Fibroblast of gingiva (primary cell): ENCODE measurements at places on chromosomes 5 and 9.
A peak's percentile ranks its signal among the peaks of the same experiment; 100 is the strongest.

GRCh38 chr5:96373381-96373733, 59.7 kb downstream of the PCSK1 start:
- DNase-seq: no peak

- no peak for DNase-seq
Measured at GRCh38 chr5:176774216-176775171, 35.9 kb upstream of the UNC5A start.

- DNase-seq: no peak
Measured at GRCh38 chr5:74239261-74239660, 401.3 kb downstream of the ENC1 start.

- DNase-seq: no peak
Measured at GRCh38 chr9:88775559-88775958, 215.7 kb upstream of the S1PR3 start.

DNA sequence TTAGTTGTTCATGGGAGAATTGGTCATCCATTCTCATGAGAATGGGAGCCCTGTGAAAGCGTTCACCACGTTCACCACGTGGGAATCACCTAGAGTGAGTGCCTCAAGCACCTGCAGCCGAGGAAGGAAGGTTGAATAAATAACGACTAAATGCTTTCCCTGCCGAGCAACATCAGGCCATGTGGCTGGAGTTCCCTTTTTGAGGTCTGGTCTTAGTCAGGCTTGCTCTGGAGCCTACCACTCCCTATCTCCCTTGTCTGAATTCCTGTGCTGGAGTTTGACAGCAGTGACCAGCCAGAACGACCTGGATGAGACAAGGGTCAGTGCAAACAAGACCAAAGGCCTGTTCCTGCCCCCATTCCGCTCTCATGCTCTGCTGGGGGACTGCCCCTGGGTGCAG, 28.5 kb downstream of the KCNMB1 start:
- no peak for DNase-seq

DNA sequence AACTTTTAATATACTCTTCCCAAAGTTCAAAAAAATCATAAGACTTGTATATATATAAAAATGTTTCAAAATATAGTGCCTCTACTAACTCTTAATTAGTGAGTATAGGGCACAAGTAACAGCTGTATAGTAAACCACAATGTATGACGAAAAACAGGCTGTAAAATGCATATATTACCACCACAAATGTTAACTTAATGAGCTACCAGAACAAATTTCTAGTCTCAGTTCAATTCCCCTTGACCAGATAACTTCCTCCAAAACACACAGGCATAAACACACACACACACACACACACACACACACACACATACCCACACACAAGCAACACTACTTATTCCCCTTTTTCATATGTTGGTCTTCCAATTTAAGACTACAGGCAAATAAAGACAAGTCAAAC, 78.8 kb downstream of the FBXL17 start:
- DNase-seq: no peak

GRCh38 chr5:52013523-52013922, 630.3 kb downstream of the ISL1 start:
- DNase-seq: no peak

DNA sequence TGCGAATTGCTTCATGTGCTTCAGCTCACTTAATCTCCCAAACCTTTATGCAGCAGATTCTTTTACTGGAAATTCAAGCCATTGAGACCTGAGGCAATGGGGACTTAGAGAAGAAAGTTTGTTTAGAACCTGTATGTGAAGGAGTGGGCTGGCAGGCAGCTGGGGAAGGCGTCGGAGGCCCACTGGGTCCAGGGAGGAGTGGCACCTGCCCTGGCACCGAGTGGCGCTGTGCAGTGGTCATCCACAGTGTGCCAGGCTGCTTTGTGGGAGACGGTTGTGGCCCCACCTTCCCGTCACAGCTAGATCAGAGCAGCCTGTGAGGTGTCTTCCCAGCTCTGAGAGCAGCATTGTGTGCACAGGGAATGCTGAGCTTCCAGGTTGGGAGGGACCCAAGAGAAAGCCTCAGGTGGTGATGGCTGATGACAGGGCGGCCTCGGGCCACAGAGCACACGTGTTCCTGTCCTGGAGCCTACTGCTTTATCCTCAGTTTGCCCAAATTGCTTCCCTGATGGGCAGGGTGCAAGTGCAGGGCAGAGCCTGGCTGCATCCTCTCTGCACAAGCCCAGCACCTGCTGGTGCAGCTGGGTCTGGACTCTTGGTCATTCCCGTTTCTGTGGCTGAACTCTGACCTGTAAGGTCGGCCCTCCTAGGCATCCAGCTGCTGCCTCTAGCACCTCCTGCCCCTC, 175.2 kb downstream of the CACNA1B start:
- DNase-seq: no peak

- no peak for DNase-seq
Measured at GRCh38 chr9:92181296-92181695, 66.1 kb upstream of the SPTLC1 start.

- DNase-seq: no peak
Measured at GRCh38 chr9:109437286-109437685, 60.8 kb downstream of the PTPN3 start.

GRCh38 chr5:60835554-60835953, 8.5 kb downstream of the ELOVL7 start:
- DNase-seq: no peak

DNA sequence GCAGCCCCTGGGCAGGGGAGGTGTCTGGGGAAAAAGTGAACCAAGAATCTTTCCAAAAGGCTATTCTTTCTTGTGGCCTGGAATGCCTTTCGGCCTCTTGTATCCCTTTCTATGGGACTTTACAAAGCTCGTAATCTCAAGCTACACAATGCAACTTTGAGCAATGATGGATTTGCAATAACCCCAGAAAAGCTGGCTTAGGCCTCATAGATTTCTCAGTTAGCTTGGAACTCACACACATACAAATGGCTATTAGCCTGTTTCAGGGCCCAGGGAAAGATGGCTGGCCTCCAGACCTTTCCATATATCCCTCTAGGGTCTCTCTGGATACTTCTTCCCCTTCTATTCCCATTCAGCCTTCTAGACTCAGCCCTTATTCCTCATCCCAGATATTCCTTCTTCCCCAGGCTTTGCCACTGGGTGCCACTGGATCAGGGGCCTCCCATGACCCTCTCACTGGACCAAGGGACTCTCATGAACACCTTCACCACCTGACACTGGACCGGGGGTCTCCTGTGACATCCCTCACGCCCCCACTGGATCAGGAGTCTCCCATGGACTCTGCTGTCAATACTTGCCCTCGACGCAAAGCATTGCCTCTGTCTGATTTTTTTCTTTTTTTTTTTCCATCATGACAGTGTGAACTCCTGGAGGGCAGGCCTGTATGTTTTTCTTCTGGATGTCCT, 59.5 kb downstream of the RAD23B start:
- no peak for DNase-seq

DNA sequence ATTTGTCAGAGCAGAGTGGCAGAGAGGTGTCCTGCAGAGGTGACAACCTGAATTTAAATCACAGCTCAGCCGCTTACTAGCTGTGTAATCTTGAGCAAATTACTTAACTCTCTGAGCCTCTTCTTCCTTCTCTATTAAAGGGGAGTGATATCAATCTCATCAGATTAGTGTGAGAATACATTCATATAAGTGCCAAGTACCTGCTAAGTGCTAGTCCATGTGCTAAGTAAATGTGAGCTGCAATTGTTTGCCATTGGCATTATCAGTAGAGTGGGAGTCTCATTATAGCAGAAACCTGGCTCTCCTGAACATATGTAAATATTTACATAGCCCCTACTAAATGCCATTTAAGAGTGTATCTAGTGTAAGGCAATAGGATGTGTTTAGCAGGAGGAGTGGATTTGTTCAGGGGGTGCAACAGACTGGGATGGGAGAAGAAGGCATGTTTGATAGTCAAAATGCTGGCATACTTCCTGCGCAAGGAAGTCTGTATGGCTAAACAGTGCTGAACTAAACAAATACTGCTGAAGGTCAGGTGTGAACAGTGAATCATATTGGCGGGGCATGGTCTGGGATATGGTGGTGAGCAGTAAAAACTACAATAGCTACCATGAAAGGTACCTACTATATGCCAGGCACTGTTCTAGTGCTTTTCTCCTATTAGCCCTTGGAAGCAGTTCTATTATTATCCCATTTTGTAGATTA, 74.5 kb downstream of the F2RL2 start:
- no peak for DNase-seq

- peak; percentile 41 for DNase-seq
Measured at GRCh38 chr5:41161271-41161670, 52.1 kb downstream of the C6 start.

DNA sequence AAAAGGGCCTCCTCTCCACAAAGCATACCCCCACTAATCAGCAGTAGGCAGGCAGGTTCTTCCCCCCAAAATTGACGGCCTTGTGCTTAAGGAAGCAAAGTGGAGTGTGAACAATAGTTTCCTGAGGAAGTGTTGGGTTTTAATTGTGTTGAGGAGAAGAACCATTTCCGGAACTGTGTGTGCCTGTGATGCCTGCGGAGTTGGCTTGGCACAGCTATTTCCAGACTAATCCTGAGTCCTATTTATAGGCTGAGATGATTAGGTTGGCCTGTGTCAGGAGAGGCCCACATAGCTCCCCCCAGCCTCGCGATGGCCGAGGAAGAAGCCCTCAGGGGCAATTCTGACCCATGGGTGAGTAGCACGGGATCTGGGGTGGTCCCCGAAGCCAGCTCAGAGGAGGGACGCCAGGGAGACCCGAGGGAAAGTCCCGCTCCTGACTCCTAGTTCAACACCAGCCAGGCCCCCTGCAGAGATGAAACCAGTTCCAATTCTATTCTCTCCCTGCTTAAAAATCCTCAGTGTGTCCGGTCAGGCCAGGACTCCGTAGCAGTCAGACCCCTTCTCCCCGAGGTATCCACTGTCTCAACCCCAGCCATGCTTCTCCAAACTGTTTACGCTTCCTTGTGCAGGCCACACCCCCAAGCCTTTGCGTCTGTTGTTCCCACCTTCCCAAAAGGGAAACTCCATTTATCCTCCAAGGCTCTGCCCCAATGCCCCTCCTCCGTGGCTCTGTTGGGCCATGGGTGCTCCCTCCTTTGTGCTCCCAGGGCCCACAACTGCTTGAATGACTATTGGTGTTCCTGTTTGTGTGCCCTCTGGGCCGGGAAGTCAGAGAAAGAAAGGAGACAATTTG, 18.1 kb downstream of the GSN start:
- DNase-seq: peak; percentile 81

GRCh38 chr9:72477930-72478518, 43.4 kb upstream of the TMC1 start:
- no peak for DNase-seq

DNA sequence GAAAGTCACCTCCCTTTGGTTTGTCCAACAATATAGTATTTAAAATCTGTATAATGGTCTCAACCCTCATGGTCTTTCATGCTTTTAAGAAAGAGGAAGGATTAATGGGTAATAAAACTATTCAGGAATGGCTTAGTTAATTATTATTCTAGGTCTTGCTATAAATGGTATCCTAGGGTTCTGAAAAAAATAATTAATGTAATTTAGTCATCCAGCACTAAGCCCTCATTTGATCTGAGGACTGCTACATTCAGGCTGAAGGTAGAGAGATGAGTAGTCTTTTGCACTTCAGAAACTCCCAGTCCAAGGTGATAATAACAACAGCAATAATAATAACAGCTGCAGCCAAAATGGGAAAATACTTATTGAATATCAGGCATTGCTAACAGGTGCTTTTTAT, 2.6 kb downstream of the ANKRD55 start:
- DNase-seq: no peak

DNA sequence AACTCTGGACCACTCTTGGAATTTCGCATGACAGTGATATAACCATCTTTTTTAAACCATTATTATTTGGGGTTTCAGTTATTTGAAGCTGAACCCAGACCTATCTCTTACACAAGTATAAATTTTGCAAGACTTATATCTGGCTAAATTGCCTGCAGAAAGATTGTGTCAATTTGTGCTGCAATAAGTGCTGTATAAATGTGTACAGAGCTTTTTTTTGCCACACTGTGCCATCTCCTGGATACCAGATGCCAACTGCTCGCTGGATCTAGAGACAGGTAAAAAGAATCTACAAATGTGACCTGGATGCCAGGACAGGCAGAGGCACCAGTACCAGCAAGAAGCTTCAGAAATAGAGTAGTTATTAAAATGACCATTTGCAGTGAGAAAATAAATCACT, 25.9 kb upstream of the TTC39B start:
- DNase-seq: peak; percentile 11

DNA sequence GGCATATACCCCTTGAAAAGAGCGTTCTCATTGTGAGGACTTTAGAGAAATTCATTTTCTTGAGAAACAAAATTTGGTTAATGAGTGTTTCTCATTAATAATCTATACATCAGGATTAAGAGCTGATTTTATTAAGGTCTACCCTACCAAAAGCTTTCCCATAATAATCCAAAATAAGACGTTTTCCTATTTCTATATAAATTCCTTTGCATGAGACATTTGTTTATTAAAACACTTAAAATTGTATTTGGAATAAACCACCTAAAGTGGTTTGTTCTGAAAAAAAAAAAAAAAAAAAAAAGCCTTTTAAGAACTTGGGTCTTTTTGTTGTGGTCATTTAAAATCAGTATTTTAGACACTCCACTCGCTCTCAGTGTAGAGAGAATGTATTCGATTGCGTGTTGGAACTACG, 695 bp upstream of the TMOD1 start:
- DNase-seq: no peak

DNA sequence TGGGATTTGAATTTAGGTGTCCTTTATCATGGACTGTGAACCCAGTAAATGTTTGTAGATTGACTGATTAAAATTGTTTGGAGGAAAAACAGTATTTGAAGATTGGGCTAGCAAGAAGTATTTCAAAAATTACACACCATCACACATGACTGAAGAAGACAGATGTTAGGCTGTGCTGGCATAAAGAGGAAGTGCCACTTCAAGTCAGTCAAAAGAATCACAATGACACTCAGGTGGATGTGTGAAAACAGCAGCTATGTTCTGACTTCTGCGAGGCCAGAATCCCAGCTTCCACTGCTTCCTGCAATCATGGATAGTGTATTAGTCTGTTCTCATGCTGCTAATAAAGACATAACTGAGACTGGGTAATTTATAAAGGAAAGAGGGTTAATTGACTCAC, 393.3 kb downstream of the DMRT2 start:
- no peak for DNase-seq

DNA sequence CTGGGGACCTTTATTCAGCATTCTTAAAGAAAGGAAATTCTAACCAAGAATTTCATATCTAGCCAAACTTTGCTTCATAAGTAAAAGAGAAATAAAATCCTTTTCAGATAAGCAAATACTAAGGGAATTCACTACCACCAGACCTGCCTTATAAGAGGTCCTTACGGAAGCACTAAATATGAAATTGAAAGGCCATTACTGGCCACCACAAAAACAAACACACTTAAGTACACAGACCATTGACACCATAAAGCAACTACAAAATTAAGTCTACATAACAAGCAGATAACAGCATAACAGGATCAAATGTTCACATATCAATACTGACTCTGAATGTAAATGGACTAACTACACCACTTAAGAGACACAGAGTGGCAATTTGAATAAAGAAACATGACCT, 361.4 kb upstream of the POU5F2 start:
- DNase-seq: no peak
